Daoy (cell line): ENCODE measurements at places on chromosomes 7 and 10.

DNA sequence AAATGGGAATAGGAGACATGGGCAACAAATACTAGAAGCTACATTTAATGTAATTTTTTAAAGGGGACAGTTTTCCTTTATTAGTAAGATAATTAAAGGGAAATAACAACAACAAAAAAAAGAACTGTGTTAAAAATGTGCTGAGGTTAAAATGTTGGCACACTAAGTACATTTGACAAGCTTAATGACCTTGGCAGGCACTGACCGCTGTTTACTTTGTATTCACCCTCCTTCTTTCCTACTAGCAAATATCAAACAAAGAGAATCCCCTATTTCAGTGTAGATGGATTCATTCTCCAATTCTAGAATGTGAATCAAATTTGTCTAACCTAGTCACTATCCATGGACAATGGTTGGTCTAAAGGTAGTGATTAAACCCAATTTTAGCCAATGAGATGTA is 77.5 kb upstream of the TOMM7 start:
- DNase-seq = no peak

- DNase-seq = no peak
These were observed 186.7 kb upstream of the ANK3 start for GRCh38 chr10:60576130-60577069.

DNA sequence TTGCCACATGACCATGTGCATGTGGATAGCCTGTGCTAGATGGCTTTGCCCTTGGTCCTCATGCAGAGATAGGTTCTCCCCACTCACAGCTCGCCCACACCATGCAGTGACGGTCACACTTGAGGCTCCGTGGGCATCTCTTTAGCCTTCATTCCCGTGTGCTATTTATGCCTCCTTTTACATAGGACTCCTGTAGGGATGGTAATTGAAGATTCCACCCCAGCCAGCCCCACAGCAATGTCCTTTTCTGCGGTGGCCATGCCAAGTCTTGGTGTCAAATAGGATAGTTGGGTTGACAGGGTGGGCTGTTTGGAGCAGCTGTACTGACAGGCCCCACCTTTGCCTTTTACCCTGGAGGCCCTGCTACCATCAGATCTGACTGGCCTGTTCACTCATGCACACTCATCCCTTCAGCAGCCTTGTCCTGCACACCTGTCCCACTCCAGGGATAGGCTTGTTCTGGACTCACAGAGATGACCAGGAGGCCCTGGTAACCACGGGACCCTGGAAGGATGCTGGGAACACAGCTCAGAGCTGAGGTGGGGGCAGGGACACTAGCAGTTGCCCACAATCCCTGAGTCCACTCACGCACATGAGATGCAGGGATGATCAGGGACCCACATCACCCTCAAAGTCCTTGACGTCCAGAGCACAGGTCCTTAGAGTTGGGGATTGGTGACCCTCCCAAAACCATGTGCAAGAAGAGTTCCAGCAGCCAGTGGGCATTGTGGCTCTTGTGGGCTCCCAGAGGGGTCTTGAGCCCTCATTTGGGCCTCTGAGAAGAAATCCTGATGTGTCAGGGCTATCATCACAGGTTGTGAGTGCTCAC is 71.2 kb downstream of the ADCY1 start:
- DNase-seq = peak; percentile 1

DNA sequence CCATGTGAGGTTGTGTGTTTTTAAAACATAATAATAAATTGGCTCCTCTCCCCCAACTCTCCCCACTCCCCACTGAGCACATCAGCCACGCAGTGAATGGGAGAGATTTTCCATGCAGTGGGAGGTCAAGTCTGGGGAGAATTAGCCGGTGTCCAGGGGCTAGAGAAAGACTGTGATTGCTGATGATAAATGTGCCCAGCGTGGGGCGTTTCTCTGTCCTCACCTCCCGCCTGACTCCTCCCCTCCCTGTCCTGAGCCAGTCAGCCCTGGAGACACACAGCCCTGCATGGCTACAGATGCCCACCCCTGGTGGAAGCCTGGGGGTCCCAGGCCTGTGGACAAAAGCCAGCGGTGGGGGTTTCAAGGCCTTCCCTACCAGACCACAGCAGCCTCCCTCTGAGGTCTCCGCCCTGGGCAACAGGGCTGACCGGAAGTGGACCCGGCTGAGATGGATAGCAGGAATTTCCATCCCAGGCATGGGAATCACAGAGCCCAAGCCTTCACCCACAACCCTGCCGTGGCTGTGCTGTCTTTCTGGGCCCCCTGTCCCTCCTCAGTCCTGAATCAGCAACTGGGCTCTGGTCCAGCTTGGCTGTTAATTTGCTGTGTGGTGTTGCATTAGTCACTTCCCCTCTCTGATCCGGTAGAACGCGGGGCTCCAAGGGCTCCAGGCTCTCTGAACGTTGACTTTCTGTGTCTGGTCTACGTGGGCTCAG is 46.8 kb upstream of the SLC29A3 start:
- DNase-seq = peak; percentile 83

- DNase-seq = no peak
These were observed 88.9 kb downstream of the GPR26 start for GRCh38 chr10:123755061-123755460.

DNA sequence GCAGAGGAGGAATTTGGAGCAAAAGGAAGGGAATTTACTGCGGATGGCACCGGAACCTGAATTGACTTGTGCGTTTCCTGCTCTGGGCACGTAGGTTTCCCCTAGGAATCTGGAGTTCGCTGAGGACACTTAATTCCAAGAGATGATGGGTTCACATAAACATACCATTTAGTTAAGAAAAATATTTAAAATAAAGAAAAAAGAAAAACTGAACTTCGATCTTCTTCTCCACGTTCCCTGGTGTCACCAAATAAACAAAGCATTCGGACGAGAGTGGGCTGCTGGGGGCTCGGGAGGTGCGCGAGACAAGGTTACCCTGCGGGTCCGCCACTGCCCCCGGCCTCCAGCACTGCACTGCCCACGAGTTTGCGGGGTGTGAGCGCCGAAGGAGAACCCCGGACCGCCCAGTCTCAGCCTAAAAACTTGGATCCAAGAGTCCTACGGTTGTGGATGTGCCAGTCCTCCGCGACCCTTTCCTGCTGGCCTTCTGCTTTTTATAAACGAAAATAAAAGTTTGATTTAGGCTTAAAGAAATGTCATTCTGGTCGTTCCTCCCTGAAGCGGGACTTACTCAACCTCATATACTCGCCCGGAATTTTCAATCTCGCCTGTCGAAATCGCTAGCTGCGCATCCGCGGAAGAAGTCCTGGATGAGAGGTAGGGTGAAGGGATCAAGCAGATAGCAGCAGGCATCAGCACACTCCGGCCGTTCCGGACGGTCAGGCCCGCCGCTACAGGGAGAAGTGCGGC is 30.3 kb downstream of the SKIDA1 start:
- DNase-seq = peak; percentile 8

GRCh38 chr10:103564116-103564501 is 70.6 kb downstream of the NEURL1 start:
- no peak for DNase-seq

- no peak for DNase-seq
These were observed 279.4 kb downstream of the PLXNA4 start for GRCh38 chr7:132296820-132297219.

DNA sequence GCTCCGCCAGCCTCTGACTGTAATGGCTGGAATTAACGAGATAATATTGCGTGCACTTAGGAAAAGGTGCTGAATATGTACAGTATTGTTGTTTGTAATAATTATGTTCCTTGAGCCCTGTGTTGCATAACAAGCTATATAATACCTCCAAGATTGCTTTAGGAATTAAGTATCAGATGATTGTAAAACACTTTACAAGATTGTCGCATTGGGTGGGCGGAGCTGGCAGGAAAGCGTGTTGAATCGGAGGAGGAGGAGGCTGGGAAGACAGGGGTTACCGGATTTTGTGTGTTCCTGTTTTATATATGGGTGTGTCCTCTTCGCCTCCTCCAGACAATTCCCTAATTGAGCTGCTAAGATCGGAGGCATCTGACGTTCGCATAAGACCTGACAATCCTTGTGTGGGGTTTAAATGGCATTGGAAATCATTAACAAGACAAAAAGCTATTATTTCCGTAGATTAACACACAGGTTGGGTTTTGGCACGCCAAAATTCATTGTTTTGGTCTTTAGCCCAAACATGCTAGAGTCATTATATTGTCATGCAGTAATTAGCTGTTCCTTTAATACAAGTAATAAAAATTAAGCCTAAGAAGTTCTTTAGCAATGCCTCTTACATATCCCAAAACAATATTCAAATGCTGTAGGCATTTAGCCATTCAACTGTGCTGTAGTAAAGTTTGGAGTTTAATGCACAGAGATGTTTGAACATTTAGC is 192.9 kb upstream of the SH2B2 start:
- no peak for DNase-seq

DNA sequence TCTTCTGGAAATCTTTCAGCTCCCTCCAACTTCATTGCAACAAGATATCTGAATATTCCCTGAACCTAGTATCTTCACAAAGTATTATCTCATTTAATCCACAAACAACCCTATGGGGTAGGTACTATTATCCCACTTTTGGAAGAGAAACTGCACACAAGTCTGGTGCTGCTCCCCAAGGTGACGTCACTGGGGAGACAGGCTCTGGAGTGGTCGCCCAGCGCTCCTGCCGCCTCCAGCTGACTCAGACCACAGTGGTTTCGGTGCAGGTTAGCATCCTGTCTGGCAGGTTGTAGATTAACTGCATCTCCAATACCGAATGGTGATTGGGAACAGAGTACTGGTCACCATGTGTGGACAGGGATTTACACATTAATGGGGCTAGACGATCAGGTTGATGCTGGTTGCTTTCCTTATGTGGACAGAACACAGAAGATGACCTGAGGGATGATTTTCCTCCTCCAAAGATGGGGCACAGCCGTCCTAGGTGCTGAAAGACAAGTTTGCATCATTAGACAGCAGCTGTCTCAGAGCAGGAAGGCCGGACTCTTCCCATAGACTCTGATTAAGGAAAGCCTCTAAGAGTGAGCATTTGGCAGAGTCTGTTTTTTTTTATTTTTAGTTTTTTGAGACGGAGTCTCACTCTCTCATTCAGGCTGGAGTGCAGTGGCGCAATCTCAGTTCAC is 128.6 kb downstream of the TRRAP start:
- DNase-seq = no peak

DNA sequence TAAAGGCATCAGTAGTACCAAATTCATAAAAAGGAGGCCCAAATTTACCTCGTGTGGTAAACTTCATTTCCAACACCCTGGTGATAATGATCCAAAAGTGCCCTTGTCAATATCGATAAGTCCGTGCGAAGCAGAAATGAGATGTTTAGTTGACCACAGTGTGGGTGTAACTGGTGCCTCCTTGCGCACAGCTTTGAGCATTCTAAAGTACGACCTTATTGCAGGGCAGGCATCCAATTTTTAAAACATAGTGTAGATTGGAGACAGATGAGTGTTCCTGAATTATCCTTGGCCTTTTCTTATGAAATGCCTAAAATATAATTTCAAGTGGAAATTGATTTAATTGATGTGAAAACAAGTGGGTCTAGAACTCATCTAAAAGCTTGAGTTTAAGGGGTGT is 248.4 kb downstream of the TRIL start:
- DNase-seq = no peak

- no peak for DNase-seq
These were observed 4.8 kb downstream of the MNX1 start for GRCh38 chr7:157005456-157006204.

DNA sequence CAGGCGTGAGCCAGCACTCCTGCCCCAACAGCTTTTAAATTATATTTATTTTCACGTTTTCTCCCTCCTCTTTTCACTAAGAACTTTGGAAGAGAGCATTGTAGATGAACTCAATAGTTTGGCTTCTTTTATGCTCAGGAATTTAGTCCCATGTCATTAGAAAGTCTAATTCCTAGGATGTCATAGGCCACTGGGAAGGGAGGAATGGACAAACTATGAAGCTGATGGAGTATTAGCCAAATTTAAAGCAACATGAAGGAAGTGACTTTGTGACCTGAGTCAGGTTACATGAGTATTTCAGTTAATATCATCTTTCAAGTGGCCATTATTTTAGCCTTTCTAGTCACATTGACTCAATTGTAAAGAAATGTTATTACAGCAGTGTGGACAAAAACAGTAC is 18.0 kb upstream of the OPN4 start:
- no peak for DNase-seq

- no peak for DNase-seq
These were observed 1.9 kb upstream of the BTBD16 start for GRCh38 chr10:122269059-122269687.

- peak; percentile 59 for DNase-seq
These were observed 12.6 kb upstream of the PRPS1L1 start for GRCh38 chr7:18040196-18040595.
